ENCODE measurements at places on chromosomes 1 and 21. TPM values are rescaled to one million over a fixed set of nuclear protein-coding genes. Genes with fewer than 3 reads are reported as not detected.

DNA sequence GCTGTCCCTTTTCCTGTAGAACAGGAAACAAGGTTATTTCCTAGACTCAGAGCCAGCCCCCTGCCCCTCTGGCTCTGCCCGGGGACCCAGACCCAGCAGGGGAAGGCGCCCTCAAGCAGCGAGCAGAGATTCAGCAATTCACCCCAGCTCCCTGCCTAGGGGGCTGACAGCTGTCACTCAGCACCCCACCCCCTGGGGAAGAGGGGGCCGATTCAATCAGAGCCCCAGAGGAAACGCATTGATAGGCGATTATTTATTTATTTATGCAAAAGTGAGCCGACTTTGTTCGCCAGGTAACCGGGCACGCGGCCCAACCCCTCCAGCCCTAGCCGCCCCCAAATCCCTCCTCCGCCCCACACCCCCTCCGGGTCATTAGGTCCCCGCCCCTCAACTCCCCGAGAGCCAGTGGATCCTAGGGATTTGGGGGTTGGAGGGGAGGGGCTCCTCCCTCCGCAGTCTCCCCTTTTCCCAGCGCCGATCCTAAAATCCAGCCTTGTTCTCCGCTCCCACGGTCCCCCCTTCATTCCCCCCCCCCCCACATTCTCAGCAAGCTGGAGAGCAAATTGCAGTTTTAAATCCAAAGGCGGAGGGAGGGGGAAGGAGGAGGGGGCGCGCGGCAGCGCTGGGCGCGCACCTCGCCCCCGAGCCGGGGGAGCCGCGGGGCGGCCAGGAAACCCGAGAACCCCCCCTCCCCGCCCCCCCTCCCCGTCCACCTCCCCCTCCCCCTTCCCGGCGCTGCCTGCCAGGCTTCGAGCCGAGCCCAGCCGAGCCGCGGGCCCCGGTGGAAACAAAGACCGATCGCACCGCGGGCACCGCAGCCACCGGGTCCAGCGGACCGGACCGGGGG is 1.3 kb downstream of the AHDC1 start:
- DNase-seq: peak; percentile 42

Gene ST6GALNAC5
- total RNA-seq: not detected

- DNase-seq: no peak
These were observed 273.8 kb downstream of the KCNJ6 start for GRCh38 chr21:37642493-37642892.

- DNase-seq: no peak
These were observed 31.4 kb downstream of the PRDX6 start for GRCh38 chr1:173508541-173508940.

DNA sequence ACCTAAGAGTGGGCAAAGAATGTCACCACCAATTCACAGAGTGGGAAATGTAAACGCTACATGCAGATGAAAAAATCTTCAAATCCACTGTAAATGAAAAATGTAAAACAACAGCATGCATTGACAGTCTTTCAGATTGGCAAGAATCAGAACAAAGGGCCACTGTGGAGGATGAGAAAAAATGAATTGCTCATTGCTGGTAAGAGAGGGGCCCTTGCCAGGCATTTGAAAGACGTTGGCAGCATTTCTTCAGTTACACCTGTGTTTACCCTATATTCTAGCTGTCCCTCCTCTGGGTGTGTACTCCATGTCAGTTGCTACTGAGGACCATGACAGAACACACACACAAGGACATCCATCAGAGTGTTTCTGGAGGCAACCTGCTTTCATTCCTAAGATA is 25.8 kb upstream of the AADACL3 start:
- no peak for DNase-seq

DNA sequence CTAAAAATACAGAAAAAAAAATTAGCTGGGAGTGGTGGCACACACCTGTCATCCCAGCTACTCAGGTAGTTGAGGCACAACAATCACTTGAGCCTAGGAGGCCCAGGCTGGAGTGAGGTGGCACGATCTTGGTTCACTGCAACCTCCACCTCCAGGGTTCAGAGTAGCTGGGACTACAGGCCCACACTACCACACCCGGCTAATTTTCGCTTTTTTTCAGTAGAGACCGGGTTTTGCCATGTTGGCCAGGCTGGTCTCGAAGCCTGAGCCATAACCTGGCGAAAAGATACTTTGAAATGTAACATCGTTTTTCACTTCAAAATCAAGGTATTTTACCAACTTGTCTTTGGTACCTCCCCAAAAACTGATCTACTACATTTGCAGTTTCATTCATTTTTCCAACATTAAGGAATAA is 6.1 kb downstream of the GAS5 start:
- DNase-seq: no peak

- DNase-seq: no peak
These were observed 51.1 kb downstream of the SLC16A1 start for GRCh38 chr1:112904831-112905261.

DNA sequence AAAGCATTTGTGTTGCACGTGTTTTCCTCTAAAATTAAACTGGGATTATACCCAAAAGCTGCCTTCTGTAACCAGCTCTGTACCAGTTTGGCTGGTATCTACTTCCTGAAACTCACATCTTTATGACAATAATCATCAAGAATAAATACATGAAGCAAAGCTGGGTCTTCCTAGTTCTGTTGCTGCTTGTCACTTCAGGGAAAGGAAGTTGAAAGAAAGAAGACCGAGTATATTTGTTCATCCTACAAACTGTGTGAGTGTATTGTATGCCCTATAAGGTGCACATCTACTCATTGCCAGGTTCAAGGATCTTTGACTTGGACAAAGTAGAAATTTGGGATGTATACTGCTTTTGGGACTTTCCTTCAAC is 29.1 kb upstream of the IFNGR2 start:
- no peak for DNase-seq

DNA sequence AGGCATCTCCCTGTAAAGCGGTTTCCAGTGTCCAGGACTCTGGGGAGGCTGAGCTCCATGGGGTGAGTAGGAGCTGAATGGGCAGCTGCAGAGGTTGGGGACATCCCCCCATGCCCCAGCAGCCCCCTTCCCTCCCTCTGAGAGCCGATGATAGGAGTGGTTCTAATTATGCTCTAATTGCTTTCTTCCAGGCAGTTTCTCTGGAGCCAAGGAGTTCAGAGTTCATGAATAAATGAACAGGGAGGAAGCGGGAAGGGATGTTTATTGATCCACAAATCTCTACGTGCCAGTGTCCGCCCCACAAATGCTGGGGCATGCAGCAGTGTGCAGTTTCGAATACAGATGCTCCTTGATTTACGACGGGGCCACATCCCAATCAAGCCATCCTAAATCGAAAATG is 15.6 kb downstream of the NKAIN1 start:
- no peak for DNase-seq

GRCh38 chr1:217311766-217312165 is 319.1 kb downstream of the GPATCH2 start:
- DNase-seq: no peak

Gene HSPB7
- not detected for total RNA-seq

DNA sequence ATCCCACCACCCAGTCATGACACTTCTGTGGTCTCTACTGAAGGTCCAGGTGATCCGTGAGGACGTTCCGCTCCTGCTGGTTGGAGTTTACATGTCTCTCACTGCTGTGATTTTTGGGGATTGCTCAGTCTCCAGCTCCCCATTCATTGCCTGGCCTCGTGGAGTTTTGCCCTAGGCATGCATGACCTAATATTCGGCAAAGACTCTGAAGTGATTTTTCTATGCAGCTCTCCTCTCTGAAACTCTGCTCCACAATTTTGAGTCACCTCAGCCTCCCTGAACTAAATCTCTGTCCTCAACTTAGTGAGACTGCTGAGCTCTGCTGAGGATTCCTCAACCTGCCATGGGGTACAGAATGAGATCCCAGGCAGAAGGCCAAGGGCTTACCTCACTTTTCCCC is 174.4 kb upstream of the FGGY start:
- no peak for DNase-seq

Gene CA14
- total RNA-seq: not detected

GRCh38 chr1:111719135-111719534 is 20.1 kb downstream of the INKA2 start:
- no peak for DNase-seq

DNA sequence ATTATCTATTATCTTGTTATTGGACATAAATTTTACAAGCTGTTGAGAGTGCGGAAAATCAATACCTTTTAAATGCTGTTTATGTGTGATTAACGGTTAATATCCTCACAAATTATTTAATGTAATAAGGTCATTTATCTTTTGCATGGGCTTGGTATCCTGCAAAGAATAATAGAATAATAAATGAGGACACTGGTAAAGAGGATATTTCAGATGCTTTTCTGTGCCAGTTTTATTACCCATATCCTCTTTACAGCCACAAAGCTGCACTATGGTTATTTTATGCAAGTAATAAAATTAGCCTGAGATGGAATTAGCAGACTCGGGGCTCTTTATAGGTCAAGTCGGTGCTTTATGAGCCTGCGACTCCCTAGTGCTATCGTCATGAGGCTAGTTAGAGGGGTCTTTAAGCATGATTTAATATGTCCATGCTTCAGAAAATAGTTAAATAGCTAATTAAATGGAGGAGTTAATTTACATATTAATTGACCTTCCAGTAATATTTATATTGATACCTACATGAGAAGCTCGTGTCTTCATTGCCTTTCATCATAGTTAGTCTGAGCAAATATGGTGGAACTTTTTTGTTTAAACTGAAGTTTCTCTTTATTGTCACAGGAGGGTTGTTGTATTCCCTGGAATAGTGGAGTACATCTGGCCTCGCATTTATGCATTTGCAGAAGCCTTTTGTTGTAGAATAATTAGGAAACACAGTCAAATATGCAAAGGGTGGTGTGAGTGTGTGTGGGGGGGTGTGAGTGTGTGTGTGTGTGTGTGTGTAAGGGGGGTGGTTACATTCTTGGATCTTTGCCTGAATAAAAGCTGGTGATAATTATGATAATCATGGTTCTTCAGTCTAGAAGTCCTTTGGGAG is 120.3 kb downstream of the ATG4C start:
- DNase-seq: no peak

Gene FCGR1A
- total RNA-seq: not detected

- peak; percentile 52 for DNase-seq
These were observed 124.6 kb downstream of the PEX14 start for GRCh38 chr1:10599194-10599861.

DNA sequence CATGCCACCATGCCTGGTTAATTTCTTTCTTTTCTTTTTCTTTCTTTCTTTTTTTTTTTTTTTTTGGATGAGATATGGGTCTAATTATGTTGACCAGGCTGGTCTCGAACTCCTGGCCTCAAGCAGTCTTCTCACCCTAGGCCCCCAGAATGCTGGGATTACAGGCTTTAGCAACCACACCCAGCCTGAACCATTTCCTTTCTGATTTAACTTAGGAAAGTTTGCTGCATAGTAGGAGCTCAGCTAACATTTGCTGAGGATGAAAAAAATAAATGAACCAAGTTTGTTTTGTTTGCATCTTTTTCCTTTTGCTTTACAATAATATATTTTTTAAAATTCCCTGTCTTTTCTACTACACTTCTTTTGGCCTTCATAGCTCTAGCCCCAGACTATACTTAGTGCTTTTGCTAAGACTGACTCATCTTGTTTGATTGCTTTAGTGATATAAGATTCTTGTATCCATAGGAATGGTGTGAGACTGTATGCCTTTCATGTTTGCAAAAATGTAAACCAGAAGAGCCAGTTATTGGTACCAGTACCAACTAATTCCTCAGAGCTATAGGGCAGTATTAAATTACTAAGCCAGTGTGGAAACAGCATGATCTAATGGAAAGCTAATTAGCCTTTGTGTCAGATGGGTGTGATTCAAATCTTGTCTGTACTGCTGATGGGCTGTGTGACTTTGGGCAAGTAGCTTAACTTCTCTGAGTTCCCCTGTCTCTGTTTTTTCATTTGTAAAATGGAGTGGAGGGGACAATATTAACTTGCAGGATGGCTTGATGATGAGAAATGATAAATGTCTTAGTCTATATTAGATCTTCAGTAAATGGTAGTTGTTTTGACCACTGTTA is 66.9 kb downstream of the NFIA start:
- DNase-seq: no peak

DNA sequence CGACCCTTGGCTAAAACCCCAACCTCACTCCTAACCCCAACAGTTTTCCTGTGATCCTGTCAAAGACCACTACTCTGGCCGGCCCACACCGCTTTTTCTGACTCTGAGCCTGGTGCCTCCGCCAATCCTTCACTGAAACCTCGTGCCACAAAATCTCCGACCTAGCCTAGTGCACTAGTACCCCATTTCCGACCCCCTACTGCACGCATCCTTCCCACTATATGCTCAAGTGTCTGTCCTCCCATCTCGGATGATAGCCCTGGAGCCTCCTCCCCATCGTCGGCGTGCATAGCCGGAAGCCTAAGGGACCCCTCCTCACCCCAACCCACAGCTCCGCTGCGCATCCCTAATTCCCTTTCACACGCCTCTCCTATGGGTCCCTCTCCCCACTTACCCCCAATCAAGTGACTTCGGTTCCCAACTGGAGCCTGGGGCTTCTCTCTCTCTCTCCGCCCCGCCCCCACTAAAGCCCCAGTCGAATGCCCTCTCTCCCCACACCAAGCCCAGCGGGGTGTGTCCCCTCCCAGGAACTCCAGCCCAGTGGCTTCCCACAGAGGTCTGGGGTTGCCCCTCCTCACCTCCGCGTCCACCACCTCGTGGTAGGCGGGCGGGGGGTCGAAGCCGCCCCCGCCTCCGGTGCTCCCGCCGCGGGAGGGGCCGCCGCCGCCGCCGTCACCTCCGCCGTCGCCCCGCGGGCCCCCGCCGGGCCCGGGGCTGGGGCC is 791 bp downstream of the USP24 start:
- DNase-seq: peak; percentile 63

- DNase-seq: no peak
These were observed 1.3 kb upstream of the LEMD1 start for GRCh38 chr1:205422993-205423642.

- no peak for DNase-seq
These were observed 5.9 kb downstream of the KIAA2013 start for GRCh38 chr1:11920239-11920903.

DNA sequence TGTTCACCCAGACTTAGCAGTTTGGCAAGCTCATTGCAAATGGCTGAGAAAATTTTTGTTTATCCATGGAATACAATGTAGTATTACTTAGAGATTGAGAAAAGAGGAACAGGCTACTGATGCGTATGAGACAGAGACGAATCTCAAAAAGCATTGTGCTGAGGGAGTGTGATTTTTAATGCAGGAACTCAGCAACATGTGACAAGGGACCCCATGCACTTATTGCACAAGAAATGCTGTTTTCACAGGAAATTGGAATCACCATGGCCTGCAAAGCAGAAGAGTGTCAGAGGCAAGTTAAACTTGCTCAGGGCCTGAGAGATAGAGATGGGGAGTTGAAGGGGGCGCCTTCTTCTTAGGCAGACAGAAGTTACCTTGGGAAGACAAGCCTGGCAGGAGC is 32.6 kb upstream of the TLR5 start:
- DNase-seq: no peak

- DNase-seq: no peak
These were observed 84.5 kb downstream of the PSMG1 start for GRCh38 chr21:39098696-39099200.

DNA sequence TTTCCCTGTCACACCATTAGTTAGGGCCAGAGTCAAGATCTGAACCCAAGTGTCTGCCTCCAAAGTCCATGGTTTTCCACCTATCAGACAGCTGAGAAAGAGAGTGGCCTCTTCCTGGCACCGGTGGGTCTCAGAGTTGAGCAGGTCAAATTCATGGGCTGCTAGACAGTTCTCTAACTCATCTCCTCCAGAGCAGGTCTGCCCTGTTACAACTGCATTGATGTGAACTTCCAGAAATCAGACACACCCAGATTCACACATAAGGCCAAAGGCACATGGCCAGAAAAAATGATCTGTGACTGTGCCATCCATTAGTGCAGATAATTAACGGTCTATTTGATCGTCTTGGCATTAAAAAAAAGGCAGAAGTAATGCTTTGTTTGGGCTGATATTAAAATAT is 17.5 kb downstream of the SMIM12 start:
- no peak for DNase-seq
